ENCODE measurements at places on chromosomes 12 and 14.

DNA sequence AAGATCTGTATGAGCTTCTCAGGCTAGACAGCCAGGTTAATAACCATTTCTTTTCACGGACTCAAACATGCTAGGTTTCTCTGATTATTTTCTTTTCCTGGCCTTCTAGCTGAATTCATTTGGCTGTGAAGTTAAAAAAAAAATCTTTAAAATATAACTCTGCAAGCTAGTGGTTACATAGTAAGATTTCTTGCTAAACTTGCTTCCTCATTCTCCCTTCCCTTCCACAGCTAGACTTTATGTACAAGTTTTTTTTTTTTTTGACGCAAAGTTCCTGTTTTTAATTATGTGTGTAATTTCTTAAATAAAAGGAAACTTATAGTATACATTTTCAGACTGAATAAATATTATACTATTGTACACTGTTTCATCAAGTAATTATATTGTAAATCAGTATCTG lies 145.4 kb downstream of the TMTC2 start:
- no peak for DNase-seq

GRCh38 chr12:111457071-111457470 lies 51.3 kb downstream of the SH2B3 start:
- DNase-seq = no peak

DNA sequence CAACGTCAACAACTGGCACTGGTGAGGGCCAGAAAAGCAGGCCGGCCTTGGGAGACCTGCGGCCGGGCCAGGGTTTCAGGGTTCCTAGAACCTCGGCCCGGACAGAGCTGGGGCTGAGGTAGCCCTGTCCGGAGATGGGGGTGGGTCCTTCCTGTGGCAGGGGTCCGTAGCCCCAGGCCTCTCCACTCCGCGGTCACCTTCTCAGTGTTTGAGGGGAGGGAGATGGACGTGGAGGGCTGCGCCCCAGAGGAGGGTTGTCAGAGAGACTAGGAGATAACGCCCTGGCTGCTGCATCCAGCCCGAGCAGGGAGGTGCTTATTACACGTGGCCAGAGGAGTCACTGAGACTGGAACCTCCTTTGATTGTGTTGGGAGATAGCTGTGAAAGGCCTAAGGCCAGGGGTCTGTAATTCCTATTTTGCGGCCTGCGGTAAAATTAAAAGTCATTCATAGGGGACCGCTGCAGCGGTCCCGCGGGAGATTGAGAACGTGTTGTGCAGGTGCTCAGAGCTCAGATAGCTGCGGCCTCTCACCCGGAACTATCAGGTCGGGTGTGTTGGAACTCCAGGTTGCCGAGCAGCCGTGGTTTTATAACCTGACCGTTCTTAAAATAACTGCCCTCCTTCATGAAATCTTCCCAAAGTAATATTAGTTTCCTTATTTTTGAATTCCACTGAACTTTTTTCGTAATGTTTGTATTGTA lies 507 bp downstream of the AHSA1 start:
- peak; percentile 55 for DNase-seq

- DNase-seq = no peak
Measured at GRCh38 chr12:38157933-38158401, 158.6 kb upstream of the ALG10B start.

DNA sequence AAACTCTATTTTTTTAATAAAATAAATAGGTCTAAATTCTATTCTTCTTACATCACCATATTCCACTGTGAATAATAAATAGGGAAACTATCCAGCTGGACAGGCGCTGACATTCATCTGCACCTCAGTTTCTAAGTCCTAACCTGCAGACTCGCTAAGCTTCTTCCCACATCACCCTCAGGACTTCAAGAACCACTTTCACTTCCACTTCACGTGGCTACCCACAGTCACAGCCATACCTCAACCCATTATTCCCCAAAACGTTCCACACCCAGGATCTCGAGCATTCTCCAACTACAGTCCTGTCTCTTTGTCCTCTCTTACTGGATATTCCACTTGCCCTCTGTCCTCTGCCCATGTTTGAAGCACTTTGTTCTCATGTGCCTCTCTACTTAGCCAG lies 71.1 kb downstream of the C2CD5 start:
- no peak for DNase-seq

- peak; percentile 14 for DNase-seq
Measured at GRCh38 chr12:70049596-70050360, 193.5 kb upstream of the CNOT2 start.

DNA sequence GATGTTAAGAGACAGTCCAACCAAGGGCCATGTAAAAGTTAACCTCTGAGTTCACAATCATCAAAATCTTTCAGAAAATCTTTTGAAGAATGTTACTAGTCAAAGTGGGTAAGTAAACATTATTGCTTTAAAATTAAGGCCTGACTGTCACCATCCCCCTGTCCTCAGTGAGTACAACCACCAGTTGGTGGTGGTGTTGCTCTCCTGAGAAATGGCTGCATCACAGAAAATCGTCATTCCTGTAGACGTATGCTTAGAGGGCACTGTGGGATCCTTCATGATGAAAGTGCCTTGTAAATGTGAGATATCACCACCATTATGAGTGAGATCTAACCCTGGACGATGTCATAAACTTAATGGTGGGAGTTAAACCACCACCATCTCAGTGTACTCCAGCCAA lies 451.2 kb downstream of the RPS29 start:
- no peak for DNase-seq

DNA sequence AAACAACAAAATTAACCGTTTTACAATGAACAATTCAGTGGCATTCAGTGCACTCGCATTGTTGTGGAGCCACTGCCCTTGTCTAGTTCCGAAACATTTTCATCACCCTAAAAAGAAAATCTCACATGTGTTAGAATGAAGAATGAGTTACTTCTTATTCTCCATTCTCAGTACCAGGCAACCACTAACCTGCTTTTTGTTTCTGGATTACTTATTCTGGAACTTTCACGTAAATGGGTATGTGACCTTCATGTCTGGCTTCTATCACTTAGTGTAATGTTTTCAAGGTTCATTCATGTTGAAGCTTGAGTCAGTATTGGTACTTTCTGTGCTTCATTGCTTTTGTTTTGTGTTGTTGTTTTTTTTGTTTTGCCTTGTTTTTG lies 15.6 kb downstream of the RCOR1 start:
- no peak for DNase-seq

- no peak for DNase-seq
Measured at GRCh38 chr12:3775385-3776035, 22.6 kb upstream of the CRACR2A start.

DNA sequence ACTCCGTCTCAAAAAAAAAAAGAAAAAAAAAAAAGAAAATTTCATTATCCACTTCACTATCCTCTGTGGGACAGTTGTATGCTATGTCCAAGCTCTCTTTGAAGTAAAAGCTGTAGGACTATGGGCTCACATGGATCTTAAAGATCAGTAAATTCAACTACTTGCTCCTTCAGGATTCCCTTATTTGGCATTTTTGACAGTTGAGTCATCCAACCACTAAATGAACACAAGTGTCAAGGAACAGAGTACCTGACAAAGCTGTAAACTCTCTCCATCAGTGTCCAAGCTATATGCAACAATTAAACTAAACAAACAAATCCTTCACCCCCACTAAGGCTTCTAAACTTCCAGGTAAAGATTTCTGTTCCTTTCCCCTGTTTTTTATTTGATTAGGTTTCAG lies 177.0 kb downstream of the CEP128 start:
- no peak for DNase-seq

DNA sequence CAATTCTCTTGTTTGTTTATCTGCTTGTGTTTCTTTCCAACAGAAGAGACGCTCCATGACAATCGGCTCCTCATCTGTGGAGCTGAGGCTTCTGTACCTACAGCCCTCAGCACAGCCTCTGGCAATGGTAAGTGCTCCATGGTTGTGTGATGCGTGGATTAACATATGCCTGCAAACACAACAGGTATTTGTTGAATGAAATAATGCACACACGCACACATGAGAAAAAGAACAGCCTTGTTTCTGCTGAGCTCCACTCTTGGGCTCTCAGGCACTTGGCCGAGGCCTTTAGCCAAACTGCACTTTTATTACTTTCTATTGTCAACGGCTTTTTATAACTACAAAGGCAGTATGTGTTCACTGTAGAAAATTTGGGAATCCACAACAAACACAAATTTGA lies 120.4 kb upstream of the TMCC3 start:
- no peak for DNase-seq

DNA sequence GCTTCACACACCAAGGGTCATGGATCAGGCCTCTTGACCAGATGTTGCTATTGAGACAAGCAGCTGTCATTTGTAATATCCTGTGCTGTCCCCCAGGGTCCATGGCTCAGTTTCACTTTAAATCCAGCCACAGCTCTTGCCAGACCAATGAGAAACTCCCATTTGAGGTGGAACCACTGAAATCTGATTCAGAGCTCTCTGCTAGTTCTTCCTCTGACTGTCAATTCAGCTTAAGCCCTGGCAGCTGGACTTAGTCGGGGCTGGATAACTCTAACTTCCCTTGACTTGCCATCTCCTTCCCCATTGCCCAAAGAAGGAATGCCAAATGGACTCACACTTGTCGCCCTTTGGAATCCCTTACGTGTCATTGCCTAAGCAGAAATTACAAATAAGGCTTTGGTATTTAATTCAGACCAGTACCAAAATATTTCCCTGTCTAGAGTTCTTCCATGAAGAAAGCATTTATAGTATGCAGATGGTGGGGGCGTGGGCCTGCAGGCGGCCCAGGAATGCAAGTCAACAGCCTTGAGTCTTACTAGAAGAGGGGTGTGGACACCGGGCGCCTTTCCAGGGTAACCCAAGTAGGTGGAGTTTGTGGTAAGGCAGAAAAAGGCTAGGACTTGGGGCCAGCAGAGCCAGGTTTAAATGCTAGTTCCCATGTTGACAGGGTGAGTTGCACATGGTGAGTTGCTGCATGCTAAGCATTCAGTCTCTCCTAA lies 96.9 kb upstream of the TMPO start:
- DNase-seq = no peak

DNA sequence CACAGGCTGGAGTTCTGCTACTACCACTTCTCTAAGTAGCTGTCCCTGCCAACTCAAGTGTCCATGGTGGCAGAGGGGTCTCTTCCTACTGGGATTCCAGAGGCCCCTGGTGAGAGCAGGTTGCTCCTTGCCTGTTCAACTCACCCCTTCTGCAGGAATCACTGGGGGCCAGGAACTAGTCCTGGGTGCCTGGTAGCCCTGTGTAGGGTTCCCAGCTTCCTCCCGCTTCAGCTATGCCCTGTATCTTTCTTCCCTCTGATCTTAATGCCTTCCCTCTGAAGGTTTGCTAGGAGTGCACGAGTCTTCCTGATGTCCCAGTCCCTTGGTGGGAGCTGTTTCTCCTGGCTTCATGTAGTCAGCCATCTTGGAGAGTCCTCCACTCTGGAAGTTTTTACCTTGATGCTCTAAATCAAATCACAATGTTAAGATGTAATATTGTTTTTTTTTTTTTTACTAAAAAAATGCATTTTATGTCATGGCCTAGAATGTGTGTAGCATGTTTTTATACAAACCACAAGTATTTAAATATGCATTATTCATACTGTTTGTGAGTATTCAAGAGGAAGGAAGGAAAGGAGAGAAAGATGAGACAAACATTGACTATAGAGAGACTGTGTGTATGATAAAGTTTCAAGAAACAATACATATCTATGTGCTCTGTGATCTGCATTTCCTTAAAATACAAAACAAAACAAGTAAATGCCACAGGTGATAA lies 54.7 kb downstream of the FRS2 start:
- DNase-seq = no peak

GRCh38 chr12:95215949-95216348 lies 1.3 kb downstream of the FGD6 start:
- no peak for DNase-seq

- DNase-seq = no peak
Measured at GRCh38 chr12:119176267-119177055, 2.3 kb upstream of the HSPB8 start.

- DNase-seq = no peak
Measured at GRCh38 chr12:52207106-52207505, 15.3 kb upstream of the KRT80 start.

DNA sequence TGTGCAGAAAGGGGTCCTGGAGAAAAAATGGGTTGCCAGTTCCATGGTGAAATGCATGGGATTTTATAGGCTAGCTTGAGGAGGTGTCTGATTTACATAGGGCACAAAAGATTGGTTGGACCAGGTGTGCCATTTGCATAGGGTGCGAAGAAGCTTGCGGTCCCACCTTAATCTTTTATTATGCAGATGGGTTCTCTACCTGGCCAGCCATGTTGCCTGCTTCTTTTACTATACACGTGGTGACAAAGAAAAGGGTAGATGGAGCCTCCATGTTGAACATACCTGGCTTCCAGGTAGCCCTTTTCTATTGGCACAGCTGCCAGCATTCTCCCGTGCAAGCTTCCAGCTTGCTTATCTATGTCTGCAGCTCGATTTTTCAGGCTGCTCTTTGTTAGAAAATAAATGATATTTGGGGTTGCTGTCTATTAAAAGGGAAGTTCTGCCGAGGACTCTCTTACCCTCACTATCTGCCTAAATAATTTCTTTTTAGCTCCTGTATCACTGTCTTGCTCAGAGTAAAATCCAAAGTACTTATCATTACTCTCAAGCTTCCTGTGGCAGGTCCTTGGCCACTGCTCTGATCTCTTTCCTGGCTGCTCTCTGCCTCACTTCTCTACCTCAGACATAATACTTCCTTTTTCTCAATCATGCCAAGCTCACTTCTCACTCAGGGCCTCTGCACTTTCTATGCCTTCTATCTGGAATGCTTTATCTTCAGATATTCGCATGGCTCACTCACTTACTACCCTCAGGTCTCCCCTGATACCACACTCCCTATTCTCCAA lies 216.0 kb upstream of the DAAM1 start:
- DNase-seq = no peak

DNA sequence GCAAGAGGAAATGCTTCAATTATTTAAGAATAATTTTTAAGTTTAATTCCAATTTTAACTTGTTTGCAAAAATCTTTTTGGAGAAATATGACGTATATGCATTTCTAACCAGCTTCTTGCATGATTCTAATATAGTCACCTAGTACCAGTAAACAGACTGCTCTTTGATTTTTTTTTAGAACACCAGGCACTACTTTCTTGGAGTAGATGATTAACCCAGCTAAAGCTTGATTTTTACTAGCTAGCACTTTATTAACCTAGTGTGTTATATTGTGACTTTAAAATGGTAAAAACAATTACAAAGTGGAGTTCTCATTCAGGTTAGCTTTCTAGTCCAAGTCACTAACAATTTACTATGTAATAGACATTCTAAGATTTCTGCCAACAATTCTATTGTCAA lies 32.6 kb upstream of the FGD4 start:
- no peak for DNase-seq

GRCh38 chr12:45260104-45260815 lies 44.4 kb downstream of the ANO6 start:
- no peak for DNase-seq

DNA sequence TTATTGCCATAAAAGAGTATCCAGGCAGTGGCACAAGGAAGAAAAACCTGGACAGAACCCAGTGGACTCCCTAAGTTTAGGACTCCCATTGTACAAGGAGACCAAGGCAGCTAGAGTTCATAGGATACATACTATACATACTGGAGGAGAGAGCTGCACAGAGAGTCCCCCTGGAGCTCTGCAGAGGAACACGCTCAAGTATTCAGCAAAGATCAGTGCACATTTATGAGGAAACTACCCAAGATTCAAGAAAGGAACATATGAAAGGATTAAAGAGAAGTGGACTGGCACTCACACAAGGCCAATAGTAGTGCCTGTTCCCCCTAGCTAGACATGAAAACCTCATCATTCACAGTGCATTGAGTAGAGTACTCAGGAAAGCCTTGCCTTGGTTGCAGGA lies 43.0 kb upstream of the CHPT1 start:
- DNase-seq = no peak

Measured in CD8-positive, alpha-beta T cell (primary cell).